Esophagus squamous epithelium (tissue), 5 donors: ENCODE measurements at places on chromosomes 2 and 18.

- no peak for DNase-seq
Measured at GRCh38 chr2:108184419-108184818, 55.3 kb upstream of the SULT1C3 start.

DNA sequence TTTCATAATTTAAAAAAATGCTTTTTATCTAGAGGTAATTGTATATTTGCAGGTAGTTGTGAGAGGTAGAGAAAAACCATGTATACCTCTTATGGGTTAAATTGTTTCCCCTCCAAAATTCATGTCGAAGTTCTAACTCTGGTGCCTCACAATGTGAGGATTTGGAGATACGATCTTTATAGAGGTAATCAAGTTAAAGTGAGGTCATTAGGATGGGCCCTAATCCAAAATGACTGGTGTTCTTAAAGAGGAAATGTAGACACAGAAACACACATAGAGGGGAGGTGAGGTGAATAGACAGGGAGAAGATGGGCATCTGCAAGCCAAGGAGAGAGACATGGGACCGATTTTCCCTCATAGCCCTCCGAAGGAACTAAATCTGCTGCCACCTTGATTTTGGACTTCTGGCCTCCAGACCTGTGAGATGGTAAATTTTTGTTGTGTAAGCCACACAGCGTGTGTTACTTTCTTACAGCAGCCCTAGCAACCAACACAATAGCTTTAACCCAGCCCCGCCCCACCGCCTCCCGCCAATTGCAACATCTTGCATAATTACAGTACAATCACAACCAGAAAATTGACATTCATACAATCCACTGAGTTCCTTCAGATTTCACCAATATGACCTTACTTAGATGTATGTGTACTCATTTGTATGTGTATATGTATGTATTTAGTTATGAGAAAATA, 208.9 kb downstream of the MIB1 start:
- no peak for DNase-seq

- DNase-seq = no peak
Measured at GRCh38 chr2:47661310-47661709, 121.6 kb upstream of the MSH6 start.

- no peak for DNase-seq
Measured at GRCh38 chr2:41934329-41934958, 113.4 kb upstream of the PKDCC start.

DNA sequence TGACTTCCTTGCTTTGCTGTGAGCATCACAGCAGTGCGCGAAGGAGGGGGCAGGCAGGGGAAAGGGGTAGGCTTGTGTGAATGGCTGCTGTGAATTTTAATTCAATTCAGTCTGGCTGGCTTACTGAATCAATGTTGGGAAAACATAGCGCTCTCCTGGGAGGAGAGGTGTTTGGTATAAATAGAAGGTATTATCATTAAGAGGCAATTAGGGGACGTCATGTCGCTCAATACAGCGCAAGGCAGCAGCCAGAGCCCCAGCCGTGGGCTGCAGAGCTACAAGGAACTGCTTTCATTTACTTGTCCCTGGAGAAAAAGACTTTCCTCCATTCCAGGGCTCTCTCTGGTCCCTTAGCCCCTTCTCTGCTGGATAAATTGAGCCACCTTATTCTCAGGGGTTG, 181.4 kb upstream of the MSH6 start:
- no peak for DNase-seq

GRCh38 chr18:34915046-34915445, 126.2 kb upstream of the MAPRE2 start:
- DNase-seq = no peak

DNA sequence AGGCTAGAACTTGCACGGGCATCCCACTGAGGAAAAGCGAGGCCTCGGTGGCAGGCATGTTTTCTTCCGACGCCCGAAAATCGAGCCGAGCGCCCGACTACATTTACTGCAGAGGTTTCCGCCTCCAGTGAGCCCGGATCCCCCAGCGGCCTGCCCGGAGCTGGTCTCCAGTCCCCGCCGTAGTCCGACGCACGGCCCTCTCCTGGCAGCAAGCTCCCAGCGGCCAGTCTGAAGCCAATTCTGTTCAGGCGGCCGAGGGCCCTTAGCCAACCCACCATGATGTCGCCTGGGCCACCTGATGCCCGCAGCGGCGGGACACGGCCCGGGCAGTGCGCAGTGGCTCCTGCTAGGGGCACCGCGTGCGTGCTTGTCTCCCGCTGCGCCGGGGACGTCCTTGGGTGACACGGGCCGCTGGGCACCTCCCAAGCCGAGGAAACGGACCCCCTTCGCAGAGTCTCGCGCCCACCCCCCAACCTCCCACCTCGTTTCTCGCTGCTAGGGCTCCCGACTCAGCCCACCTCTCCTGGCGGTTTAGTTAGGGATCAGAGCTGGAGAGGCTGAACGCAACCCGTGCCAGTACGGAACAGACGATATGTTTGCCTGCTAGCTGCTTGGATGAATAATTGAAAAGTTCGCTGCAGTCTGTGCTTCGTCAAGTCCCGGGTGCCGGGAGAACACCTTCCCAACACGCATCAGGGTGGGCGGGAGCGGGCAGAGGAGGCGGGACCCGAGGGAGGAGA, 5.3 kb downstream of the ONECUT2 start:
- no peak for DNase-seq

DNA sequence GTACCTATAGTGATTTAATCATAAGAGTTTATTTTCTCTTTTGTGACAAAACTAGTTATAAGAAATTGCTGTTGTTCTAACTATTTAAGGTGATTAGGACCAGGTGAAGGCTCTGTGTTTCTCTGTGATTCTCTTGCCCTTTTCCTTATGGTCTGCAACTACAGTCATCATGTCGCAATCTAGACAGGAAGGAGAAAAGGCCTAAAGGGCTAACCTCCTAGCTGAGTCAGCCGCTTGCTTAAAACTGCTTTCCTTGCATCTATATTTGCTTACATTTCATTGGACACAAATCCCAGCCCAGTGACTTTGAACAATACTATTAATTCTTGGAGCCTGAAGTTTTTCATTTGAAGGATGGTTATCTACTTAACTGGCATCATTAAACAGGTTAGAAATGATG, 93.1 kb downstream of the PIK3C3 start:
- no peak for DNase-seq

DNA sequence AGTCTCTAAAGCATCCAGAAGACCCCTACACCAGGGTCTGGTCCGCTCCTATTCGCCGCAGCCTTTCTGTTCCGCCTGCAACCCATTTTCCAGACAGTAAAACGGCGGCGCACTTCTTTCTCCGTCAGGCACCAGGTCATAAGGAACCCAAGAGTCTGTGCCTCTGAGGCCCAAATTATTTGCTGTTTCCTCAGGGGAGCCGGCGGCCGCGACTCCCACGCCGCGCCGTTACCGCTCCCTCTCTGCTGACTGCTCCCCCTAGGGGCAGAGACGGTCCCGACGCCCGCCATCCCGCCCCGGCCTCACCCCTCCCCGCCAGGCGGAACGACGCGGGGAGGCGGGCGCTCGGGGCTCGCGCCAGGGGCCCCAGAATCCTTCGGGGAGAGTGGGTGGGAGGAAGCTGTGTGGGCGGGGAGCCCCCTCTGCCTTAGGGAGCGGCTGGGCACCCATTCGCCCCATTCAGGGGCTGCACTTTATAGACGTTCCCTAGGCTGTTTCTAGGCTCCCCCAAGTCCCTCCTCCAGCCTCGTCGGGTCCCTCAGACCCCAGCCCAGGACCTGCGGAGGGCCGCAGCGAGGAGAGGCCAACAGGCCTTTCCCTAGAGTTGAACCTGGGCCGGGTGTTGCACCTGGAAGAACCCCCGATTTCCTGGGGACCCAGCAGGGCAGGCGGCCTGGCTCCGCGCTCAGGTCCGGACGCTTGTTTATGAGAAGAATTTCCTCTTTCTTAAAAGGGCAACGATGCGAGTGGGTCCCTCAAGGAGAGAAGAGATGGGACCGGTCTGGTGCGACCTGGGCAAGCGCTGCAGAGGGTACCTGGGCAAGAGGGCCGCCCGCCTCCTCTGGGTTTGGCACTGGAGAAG, 3.6 kb upstream of the CTDSP1 start:
- peak; percentile 75 for DNase-seq

DNA sequence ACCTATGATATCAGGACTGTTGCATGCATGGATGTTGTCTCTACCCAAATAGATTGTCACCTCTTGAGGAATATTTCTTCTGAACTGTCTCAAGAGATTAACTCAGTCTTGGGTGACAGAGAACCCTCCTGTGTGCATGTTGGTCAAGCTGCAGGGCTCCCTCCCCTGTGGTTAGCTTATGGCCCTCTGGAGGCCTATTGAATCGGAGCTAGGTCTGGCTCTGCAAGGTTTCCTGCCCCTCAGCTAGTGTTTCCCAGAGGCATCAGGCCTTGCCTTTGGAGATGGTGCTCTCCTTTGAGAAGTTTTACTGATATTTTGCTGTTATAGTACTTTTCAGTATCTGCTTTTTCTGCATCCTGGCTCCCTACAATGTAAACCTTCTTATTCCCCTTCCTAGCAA, 769.2 kb upstream of the FAM98A start:
- DNase-seq = no peak

- DNase-seq = no peak
Measured at GRCh38 chr2:73031095-73031678, 40.3 kb downstream of the SFXN5 start.

DNA sequence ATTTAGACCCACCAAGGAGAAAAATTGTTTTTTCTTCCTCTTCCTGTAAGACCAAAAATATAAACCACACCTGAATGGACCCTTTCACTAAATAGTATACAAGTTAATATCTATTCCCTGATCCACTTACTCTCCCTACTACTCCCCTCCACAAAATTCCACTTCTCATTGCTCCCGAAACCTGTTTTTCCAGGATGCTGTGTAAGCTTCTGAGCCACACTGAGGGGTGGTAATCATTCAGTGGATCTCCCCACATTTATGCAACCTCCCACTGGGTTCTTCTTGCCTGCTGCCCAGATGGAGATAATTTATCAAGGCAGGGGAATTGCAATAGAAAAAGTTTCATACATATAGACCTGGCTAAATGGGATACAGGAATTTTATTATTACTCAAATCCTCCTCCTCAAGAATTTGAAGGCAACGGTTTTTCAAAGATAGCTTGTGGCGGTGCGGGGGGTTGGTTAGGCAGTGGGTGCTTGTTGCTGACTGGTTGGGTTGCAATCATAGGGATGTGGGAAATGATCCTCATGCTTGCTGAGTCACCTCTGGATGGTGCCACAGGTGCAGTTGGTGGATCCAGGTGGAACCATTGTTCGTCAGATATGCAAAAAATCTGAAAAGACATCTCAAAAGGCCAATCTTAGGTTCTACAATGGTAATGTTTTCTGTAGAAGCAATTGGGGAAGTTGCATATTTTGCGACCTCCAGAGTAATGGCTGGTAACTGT, 970.3 kb downstream of the CNTNAP5 start:
- no peak for DNase-seq

DNA sequence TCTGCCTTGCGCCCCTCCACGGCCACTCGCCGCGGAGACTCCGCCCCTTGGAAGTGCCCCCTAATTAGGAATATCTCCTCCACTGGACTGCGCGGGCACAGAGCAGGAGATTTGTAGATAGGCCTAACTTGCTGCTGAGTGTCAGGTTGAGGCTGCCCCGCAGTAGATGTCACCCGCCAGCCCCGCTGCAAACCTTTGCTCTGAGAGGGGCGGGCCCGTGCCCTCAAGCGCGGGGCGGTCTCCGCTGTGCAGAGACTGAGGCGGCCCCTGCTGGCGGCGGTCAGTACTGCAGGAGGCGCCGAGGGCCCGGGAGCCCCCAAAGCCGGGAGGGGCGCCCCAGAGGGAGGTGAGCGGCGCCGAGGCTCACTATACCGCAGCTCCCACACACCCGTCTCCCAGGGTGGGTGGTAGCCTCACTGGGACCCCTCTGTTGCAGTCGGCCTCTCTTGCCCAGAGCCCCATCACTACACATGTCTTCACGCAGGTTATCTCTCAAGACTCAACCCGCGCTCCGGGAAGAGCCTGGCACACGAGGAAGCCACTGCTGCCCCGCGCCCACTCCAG, 2.9 kb upstream of the NEURL3 start:
- no peak for DNase-seq

DNA sequence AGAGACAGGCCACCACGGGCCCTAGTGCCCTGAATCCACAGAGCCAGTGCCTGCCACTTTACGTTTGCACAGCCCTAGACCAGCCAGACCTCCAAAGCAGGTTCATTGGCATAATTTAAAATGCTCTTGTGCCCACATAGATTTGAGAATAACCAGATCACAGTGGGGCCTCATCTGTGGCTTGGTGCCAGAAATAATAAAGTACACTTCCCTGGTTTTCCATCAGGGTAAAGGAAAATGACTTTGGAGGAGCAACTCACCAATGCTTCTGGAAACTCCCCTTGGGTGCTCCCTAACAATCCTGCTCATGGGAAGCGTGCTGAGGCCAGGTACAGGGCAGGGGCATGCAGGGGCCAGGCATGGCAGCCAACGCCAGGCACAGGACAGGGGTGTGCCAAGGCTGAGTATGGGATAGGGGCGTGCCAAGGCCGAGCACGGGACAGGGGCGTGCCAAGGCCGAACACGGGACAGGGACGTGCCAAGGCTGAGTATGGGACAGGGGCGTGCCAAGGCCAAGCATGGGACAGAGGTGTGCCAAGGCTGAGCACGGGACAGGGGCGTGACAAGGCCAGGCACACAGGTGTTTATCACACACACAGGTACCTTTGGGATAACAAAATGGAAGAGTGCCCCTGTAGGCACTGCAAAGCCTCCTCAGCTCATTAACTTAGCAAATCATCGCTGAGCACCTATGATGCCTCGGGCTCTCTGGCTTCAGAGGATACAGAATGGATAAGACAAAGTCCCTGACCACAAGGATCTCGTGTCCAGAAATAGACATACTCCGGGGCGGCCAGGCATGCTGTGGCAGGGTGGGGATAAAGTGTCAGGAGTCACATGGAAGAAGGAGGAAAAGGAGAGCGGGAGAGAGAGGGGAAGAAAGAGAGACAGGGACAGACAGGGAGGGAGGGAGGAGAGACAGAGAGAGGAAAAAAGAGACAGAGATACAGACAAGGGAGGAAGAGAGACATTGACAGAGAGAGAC, 334.7 kb downstream of the EIPR1 start:
- DNase-seq = no peak

- no peak for DNase-seq
Measured at GRCh38 chr18:79442508-79443221, 46.9 kb downstream of the NFATC1 start.

DNA sequence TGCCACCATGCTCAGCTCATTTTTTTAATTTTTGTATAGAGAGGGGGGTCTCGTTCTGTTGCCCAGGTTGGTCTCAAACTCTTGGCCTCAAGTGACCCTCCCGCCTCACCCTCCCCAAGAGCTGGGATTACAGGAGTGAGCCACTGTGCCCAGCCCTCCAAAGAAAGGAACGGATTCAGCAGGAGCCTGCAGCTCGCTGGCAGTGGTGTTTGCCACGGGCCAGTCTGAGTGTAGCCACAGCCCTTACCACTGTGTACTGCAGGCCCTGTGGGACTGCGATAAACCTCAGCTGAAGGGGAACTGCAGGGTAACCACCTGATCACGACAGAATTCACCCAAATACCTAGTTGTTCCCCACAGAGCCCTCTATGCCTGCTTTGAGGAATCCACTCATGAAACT, 6.8 kb downstream of the COPS9 start:
- no peak for DNase-seq
